ENCODE measurements at places on chromosomes 7 and 10.
A peak's percentile ranks its signal among the peaks of the same experiment; 100 is the strongest.

DNA sequence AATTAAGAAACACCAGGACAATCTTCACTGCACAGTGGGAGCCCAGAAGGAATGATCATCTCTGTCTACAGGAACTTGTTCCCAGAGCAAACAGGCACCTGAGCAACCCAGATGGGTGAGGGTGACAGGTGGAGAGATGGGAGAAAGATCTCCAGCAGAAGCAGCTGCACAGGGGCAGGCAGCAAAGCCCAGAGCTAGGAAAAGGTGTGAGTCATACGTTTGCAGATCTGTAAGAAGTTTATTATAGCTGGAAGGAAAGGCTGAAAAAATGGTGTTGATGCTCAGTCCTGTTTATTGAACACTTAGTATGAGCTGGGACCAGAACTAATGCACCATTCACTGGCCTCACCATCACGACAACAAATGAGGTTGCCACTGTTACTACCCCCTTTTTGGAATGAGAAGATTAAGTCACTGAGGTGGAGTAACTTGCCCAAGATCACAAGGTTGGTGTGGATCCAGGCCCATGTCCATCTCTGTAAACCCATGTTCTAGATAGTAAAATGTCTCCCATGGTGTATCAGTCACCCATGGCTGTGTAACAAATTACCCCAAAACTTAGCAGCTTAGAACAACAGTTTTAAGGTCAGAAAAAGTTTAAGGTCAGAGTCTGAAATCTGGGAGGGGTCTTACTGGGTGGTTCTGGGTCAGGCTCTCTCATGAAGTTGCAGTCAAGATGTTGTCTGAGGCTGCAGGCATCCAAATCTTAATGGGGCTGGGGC lies 506.9 kb downstream of the RPS24 start:
- DNase-seq, result no peak

DNA sequence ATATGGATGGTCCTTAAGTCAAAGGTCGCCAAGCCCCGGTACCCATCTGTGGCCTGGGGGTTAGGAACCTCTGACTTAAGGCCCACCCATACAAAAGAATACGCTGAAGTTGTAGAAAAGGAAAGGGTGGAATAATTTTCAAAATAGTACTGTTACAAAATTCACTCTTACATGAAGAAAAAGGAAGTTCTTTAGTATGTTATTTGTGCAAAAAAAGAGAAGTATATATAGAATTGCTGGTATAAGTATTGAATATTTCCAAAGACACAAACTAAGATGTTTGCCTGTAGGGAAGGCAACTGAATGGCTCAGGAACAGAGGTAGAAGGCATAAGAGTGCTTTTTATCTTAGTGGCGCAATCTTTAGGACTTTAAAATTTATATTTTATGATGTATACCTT lies 78.7 kb downstream of the PRLHR start:
- DNase-seq, result no peak

DNA sequence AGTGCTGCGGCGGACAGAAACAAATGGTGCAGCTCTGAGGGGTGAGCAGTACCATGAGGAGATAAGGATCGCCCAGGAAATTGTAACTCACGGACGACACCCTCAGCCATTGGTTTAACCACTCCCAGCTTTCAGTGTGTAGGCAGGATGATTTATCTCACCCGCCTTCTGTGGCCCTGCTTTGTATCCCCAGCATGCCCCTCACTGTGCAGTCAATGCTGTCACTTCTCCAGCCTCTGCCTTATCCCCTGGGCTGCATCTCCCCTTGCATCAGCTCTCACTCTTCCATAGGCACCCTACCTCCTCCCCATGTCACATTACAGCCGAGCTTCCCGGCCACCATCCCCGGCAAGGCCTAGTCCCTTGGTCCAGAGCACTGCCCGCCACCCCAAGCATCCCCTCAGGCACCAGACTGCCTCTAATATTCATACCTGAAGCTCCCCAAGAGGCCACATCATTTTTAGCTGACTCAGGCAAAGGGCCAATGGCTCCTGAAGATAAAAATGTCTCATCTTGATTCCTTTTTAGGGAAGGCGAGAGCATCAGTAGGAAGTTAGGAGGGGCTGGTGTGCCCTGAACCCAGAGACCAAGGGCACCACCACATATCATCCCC lies 77.1 kb downstream of the CARD11 start:
- DNase-seq, result no peak

DNA sequence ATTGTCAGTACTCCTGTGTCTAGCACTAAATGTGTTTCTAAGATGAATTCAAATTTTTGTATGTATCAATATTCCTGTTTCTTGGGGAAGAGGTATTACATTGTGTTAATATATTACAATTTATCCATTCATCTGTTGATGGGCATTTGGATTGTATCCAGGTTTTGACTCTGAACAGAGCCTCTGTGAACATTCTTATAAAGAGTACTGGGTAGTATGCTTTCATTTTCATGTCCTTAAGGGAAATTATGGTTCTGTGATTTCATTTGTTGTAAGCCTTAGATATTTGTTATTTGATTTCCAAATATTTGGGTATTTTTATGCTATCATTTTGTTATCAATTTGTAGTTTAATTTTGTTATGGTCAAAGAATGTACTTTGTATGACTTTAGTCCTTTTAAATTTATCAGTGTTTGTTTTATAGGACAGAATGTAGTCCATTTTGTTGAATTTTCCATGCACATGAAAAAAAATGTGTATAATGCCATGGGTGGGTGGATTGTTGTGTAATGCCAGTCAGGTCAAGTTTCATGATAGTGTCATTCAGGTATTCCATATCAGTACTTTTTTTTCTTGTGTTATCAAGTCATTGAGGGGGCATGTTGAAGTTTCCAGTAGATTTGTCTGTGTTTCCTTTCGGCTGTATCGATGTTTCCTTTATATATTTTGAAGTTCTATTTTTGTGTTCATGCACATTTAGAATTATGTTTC lies 38.4 kb downstream of the STAM start:
- DNase-seq, result no peak

DNA sequence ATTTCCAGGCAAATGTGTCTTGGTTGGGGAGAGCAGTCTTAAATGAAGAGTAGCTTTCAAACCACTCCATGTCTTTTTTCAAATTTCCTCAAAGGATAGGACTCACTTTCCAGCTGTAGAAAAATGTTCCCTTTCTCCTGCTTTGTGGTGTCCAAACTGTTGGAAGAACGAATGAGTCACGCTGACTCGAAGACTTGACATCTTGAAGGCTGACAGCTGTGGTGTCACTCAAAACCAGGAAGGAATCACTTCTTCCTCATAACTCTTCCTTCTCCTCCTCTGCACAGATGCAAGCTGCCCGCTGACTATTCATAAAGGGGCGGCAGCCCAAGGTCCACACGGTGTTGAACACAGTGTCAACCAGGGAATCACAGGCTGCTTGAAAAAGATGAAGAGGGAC lies 19.2 kb downstream of the PLA2G12B start:
- no peak for DNase-seq

GRCh38 chr7:108648989-108649388 lies 79.3 kb downstream of the DNAJB9 start:
- no peak for DNase-seq

- DNase-seq, result no peak
Measured at GRCh38 chr7:4820967-4821471, 40.8 kb downstream of the PAPOLB start.

GRCh38 chr10:52232561-52233350 lies 81.3 kb upstream of the DKK1 start:
- DNase-seq, result no peak

DNA sequence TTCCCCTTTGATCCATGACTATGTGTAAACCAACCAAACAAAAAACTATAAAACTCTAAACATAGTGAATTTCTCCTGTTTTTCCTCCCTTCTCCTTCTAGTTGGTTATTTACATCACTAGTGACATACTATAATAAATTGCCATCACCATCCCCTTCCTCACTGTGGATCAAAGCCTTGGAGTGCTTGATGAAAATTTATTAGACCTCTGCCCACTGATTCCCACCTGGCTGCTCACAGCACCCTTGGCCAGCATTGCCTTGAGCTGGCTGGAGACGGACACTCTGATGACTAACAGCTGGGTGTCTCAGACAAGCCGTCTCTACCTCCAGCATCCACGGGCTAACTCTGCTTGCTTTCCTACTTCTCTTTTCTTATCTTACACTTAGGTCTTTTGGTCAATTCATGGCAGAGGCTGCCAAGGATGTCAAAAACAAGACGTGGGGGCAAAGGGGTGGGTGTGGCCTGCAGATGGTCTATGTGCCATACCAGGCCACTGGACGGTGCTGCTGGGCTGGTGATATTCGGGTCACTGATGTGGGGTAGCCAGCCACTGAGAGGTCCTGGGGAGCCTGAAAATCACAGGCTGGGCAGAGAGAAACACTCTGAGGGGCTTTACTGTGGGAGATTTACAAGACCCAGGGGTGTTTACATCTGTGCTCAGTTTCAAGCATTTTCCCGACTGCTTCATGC lies 207.8 kb downstream of the TAX1BP1 start:
- DNase-seq, result no peak

DNA sequence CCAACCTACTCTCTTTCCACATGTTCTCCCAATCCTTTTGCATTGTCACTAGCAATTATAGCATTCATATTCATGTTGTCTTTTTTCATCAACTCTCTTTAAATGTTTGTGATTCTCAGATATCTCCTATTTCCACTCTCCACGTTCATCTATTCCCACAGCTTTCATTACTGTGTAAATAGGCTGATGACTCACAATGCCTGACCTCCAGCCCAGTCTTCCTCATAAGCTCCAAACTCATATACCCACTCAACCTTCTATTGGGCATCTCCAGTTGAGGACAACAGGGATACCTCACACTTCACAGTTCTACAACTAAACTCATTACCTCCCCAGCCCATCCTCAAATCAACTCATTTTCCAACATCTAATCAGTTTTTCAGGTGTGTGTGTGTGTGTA lies 194.1 kb downstream of the DGKI start:
- DNase-seq, result no peak

- DNase-seq, result no peak
Measured at GRCh38 chr10:44355630-44356029, 29.3 kb downstream of the CXCL12 start.

- no peak for DNase-seq
Measured at GRCh38 chr7:38383281-38383680, 109.8 kb upstream of the TARP start.

DNA sequence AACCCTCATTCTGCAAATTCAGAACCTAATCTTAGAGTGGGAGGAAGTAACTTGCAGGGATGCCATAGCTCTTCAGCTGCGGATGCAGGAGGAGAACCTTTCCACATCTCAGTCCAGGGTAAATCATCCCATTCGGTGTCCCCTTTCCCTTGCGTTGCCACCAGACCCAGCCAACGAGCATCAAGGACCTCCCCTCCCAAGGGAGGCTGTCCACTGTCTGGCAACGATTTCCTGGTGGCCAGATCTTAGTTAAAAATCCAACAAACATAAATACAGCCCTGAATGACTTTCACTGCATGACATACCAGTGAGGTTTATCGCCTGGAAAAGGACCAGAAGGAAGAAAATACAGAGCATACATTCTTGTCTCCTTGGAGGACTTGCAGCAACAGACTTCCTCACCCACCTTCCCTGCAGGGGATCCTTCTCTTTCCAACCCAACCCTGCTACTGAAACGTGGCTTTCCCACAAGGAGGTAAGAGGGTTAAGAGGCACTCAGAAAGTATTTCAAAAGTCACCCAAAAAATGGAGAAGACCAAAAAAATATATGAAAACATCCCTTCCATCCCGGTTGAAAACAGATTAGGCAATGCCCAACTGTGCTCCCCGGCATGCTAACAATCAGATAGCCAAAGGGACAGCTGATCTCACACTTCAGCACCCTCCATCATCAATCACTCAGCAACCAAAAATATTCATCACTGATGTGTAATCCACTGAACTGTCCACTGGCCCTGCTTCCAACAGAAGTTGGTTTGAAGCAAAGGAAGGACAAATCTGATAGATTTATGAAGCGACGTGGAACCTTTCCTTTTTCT lies 206.6 kb downstream of the TNS3 start:
- DNase-seq, result peak; percentile 61
